ENCODE measurements at places on chromosomes 12 and 14.

DNA sequence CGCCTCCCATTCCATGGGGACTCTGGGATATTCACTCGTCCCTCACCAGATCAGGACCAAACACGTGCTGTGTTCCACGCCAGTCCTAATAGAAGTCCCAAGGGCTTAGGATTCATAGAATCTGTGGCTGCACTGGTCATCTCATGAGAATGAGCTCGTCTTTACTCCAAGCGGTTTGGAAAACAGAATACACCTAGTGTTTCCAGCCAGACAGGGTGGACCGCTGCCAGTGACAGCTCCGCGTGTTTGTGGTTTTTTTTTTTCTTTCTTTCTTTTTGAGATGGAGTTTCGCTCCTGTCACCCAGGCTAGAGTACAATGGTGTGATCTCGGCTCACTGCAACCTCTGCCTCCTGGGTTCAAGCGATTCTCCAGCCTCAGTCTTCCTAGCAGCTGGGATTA, 75.1 kb downstream of the GLT1D1 start:
- DNase-seq = no peak

DNA sequence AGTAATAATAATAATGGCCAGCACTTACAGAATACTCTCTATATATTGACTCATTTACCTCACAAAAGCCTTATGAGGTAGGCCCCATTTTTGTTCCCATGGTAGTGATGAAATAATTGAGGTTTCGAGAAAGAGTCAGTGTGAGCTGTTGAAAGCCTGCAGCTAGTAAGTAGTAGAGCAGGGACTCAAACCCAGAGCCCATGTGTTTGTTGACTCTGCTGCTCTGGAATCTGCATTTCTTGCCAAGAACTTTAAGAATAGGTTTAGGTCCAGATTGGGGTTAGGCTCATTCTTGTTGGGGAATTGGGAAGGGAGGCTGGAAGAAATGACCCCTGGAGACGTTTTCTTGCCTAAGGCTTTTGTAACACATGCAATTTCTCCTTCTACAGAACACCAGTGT, 27.9 kb downstream of the DYRK4 start:
- no peak for DNase-seq

- no peak for DNase-seq
Observed at GRCh38 chr12:98059659-98060343, 455.6 kb upstream of the TMPO start.

DNA sequence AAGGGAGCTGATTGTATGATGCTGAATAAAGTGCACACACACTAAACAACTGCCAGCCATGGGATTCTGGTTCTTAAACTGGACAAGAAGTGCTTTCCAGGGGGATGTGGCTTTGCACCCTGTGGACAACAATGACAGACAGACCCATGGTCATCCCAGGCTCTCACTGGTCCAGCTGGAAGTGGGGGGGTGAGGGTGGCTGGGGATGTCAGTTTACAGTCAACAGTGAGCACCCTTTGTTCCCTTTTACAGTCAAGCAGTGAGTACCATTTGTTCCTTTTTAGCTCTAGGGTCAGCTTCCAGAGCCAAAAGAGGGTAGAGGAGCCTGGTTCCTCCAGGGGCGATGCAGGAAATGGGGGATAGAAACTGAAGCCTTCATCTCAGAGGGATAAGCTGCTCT, 100.7 kb downstream of the SMOC1 start:
- DNase-seq = no peak

GRCh38 chr12:88897723-88898122, 317.5 kb upstream of the KITLG start:
- no peak for DNase-seq

GRCh38 chr14:50085570-50086320, 30.6 kb downstream of the VCPKMT start:
- no peak for DNase-seq

DNA sequence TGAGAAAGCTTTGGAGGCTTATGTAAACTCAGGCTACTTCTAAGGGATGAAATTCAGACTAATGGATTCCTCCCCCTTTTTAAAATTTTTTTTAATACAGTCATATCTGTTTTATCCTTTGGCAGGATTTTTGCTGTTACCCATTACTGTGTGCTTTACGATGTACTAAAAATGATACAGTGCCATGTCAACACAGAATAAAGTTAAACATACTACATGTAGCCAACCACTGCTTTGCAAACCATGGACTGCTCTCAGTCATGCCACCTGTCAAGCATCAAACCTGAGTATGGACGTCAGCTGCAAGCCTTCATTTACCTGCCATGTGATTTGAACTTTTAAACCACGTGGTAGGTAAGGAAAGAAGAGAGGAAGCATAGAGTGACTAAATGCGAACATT, 325.8 kb downstream of the FUT8 start:
- DNase-seq = no peak
